ENCODE measurements at places on chromosomes 16 and 17.

GRCh38 chr16:82703871-82704768 lies 77.4 kb downstream of the CDH13 start:
- DNase-seq = no peak

DNA sequence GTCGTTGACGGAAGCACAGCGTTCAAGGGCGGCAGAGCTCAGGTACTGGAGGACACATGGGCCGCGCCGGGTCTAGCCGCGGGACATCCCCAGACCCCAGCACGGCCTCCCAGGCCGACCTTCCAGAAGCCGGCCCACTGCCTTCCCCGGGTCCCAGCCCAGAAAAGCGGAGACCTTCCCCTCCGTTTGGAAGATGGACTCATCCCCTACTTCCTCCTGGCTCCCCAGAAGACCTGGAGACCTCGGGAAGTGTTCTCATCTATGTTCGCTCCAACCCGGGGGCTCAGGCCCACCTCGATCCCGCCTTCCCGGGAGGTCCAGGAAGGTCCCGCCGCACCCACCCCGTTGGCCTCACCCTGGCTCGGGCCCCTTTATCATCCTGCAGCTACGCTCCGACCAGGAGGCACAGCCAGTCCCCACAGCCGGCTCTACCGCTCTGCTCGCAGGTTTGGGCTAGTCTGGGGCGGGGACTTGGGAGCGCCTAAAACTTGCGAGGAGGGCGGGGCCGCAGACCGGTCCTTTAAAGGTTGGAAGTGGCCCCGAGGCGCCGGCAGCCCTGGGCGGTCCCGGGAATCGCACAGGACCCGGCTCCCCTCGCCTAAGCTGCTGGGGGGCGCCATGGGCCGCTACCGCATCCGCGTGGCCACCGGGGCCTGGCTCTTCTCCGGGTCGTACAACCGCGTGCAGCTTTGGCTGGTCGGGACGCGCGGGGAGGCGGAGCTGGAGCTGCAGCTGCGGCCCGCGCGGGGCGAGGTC lies at the start of gene ALOX12:
Gene ALOX12 (plus strand): TSS at position 550 of the 756 bp plus-strand sequence. CDS start 69 bp downstream, at position 619.
- DNase-seq = no peak

DNA sequence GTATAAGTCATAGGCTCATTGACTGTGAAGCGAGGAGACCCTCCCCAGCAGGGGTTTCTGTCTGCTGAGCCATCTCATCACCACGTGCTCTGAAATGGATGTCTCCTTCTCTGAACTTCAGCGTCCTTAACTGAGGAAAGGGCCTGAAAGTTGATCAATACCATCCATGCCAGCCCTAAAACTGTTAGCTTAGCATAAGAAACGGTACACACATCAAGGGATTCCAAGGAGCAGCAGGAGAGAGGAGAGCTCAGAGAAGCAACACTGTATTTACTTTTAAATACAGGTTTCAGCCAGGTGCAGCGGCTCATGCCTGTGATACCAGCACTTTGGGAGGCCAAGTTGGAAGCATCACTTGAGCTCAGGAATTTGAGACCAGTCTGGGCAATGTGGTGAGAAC lies 248.9 kb upstream of the TNRC6C start:
- no peak for DNase-seq

DNA sequence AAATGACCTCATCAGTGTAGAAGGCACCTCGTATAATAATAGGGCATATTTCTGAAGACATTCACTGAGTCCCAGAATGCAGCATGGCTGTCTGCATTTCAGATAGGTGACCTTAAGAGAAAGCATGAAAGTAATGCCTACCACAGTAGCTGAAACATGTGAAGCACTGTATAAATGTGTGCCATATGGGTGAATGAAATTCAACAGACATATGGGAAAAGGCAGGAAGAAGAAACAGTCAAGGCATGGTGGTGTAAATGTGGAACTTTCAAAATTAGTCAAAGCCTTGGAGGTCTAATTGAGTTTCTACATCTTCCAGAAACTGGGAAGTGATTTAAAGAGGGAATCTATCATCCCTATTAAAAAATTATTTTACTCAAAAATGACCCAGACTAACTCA lies 698.2 kb upstream of the GOT2 start:
- DNase-seq = no peak

GRCh38 chr17:32307658-32308057 lies 34.3 kb downstream of the C17orf75 start:
- no peak for DNase-seq

DNA sequence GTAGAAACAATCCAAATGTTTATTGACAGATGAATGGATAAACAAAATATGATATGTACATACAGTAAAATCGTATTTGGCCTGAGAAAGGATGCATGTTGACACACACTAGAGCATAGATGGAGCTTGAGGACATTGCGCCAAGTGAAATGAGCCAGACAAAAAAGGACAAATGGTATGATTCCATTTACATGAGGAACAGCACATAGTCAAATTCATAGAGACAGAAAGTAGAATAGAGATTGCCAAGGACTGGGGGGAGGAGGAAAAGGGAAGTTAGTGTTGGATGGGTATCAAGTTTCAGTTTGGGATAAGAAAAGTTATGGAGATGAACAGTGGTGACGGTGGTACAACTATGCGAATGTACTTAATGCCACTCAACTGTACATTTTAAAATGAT lies 47.9 kb downstream of the COPRS start:
- no peak for DNase-seq

DNA sequence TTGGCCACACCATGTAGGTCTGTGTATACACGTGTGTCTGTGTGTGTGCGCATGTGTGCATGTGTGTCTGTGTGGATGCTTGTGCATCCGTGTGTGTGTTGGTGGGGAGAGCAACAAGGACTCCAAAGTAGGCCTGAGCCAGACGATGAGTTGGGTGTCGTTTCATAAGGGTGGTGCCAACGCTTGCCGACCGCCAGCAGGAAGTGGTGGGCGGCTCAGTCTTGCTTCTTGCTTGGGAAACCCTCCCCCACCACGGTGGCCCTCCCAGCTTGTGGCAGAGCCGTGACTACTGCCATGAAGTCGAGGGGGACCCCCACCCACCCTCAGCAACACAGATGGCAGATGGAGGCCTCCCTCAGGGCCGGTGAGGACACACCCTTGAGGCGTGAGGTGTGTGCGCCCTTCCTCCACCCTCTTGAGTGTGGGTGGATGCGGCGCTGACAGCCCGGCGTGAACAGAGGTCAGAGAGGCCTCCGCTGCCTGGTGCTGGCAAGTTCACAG lies 17.5 kb downstream of the SBK1 start:
- peak; percentile 88 for DNase-seq

DNA sequence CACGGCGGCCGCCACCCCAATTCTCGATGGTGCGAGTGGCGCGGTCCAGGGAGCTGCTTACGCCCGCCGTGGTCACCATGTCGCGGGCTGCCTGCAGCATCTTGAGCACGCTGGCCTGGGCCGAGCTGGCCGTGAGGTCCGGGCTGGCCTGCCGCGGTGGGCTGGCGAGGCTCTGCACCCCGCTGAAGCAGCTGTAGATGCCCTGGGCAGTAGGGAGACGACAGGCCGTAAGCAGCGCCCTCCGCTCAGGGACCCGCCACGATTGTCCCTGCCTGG lies 16.4 kb downstream of the GRIN2C start:
- DNase-seq = no peak

- DNase-seq = no peak
These were observed 127.1 kb downstream of the PITPNC1 start for GRCh38 chr17:67504182-67504581.

All from stimulated activated CD8-positive, alpha-beta memory T cell treated with anti-CD3 and anti-CD28 coated beads, Interleukin-4, amount 100 ng/mL, for 24 hours (primary cell).